ENCODE measurements at places on chromosomes 2 and 18.

DNA sequence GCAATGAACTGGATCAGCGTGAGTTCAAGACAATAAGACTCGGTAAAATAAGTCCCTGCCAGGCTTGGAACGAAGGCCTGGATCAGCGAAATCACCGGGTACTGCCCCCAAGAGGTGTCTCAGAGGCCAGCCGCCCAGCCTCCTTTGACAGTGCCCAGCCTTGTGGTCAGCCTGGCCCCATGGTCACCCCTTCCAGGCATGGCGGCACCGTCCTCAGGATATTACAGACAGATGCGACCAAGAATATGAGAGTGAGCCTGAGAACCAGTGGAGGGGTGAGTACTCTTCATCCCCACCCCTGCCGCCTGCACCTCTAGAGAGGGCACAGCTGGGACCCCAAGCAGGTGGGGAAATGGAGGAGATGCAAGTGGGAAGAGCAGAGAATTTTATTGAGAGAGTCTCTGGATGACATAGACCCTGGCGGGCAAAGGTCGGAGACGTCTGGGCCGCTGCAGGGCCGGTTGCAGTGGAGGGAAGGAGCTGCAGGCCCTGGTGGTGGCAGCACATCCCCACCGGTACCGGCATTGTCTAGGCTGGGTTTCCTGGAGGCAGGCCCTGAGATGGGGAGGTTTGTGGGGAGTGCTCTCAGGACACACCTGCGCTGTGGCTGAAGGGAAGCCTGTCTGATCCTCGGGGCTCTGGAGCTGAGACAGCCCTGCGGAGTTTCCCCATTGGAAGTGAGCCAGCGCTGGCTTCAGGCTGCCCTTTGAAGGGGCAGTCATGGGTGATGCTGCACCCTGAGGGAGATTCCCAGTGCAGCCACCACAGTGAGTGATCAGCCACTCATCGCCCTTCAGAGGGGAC, 190.0 kb downstream of the SEPTIN10 start:
- H3K27ac ChIP-seq = no peak overlapping the region
- peaks cover 4% of the 10 kb centered on the region for H3K4me1 ChIP-seq
- DNase-seq = no peak
- H3K27me3 ChIP-seq = no peaks in the 10 kb centered on the region
- peaks cover 15% of the 10 kb centered on the region for H3K36me3 ChIP-seq

- no peak overlapping the region for H3K4me3 ChIP-seq
- H3K4me1 ChIP-seq = peaks cover 23% of the 10 kb centered on the region
- H3K36me3 ChIP-seq = peaks cover 13% of the 10 kb centered on the region
- DNase-seq = no peak
- H3K27me3 ChIP-seq = no peaks in the 10 kb centered on the region
- H3K27ac ChIP-seq = no peak overlapping the region
Measured at GRCh38 chr18:21051620-21052019, 60.0 kb downstream of the ROCK1 start.

- no peak overlapping the region for H3K27ac ChIP-seq
- H3K4me3 ChIP-seq = no peak overlapping the region
- no peaks in the 10 kb centered on the region for H3K36me3 ChIP-seq
- H3K4me1 ChIP-seq = peaks cover 25% of the 10 kb centered on the region
- H3K27me3 ChIP-seq = no peaks in the 10 kb centered on the region
- DNase-seq = no peak
Measured at GRCh38 chr2:172012677-172013391, 13.1 kb downstream of the METAP1D start.

- no peak overlapping the region for H3K27ac ChIP-seq
- H3K27me3 ChIP-seq = no peaks in the 10 kb centered on the region
- no peak for DNase-seq
Measured at GRCh38 chr2:112685271-112685884, 35.4 kb upstream of the NT5DC4 start.

DNA sequence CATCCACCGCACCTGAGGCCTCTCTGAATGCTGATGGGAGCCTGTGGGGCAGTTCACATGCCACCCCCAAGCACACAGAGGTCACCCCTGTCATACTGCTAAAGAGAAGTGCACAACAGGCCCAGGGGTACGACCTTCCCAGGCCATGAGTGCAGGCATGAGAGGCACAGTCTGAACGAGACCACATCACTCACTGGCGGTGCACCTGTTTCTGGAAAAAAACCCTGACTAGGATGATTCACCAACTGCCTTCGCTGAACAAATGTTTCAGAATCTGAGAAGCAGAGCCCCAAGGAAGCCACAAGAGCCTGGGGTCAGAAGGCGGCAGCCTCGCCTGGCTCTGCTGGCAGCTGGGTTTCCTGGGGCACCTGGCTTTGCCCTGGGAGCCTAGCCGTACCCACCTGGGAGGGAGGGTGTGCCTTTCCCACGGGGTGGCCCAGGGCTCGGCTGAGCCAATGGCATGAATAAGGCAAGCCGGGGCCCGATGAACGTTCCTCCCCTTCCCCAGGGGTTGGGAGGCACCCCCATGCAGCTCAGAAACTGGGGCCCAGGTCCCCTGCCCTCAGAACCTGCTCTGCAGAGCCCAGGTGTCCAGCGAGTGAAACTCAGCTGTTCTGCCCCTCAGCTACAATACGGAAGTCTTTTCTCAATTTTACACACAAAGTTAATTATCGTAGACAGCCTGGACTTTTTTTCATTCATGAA, 73.8 kb downstream of the HDAC4 start:
- H3K4me3 ChIP-seq = no peak overlapping the region
- H3K36me3 ChIP-seq = peaks cover 13% of the 10 kb centered on the region
- H3K27me3 ChIP-seq = no peaks in the 10 kb centered on the region
- H3K4me1 ChIP-seq = peaks cover 8% of the 10 kb centered on the region

DNA sequence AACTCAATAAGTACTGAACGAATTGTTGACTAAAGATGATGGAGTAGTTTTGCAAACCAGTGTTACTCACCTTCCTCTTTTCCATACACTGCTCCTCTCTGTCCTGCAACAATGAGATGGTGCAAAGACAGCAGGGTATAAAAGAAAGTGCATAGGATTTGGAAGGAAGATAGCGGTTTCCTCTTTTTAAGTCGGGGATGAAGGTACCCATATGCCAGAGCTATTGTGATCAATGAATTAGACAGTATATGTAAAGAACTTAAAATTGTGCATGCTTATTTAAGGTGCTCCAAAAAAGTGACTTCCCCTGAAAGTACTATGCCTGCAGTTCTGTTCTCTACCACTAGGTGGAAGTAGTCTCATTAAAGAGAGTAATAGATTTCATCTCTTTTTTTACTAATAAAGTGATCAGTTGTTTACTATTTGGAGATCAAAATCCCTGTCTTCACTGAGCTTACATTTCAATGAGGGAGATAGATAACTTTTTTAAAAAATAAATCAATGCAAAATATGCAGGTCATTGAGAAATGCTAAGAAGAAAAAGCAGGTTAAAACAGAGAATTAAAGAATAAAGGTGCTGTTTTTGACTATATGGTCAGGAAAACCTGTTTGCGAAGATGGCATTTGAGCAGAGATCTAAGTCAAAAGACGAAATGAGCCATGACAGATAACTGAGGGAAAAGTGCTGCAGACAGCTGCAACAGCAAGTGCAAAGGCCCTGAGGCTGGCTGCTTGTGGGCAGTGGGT, 339.7 kb upstream of the SLC14A2 start:
- no peaks in the 10 kb centered on the region for H3K4me1 ChIP-seq
- H3K27me3 ChIP-seq = peaks cover under 1% of the 10 kb centered on the region
- no peak overlapping the region for H3K4me3 ChIP-seq
- peak; percentile 57 for DNase-seq
- no peak overlapping the region for H3K27ac ChIP-seq

DNA sequence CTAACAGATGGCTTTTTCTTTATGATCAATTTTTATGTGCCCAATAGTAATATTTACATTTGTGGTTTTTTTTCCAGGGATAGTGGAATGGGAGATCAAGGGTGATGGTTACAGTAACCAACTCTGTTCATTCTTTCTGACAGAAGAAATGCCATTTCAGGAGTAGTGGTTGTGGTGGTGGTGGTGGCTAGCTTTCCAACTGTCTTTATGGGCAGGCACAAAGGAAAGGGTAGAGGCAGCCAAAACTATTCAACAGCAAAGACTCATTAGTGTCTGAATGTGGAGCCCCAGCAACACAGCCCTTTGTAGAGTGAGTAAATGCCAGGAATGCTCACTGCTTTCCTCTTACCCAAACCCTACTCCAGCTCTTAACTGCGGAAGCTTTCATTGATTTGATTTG, 227.7 kb downstream of the RND3 start:
- H3K27me3 ChIP-seq = no peaks in the 10 kb centered on the region
- no peaks in the 10 kb centered on the region for H3K4me1 ChIP-seq
- no peak for DNase-seq
- no peak overlapping the region for H3K27ac ChIP-seq
- no peaks in the 10 kb centered on the region for H3K36me3 ChIP-seq

GRCh38 chr2:166671801-166672200, 177.8 kb upstream of the SCN7A start:
- H3K36me3 ChIP-seq = no peaks in the 10 kb centered on the region
- H3K4me3 ChIP-seq = no peak overlapping the region
- no peak for DNase-seq
- H3K27me3 ChIP-seq = no peaks in the 10 kb centered on the region
- no peak overlapping the region for H3K27ac ChIP-seq

DNA sequence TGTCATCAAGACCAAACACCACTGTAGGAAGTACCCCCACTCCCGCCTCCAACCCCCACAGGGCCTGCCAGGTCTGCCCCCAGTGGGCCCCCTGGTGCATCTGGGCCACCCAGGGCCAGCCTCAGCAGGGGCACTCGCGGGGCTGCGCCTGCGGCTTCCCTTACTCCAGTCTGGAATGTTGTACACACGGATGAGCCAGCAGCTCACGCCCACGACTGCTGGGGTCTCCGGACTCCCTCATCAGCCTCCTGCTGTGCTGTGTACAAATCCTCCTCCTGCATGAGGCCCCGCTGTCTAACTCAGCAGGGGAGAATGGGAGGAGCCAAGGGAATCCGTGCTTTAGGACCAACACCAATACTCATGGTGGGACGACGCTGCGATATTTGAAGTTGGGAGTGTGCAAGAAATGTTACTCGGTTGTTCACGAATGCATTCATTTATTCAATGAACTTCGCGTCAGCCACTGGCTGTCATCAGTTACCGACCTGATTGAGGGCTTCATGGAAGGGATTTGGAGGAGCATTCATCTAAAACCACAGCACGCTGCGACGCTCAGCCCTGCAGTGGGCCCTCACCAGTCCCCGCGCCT, 654 bp upstream of the ASB1 start:
- H3K27ac ChIP-seq = no peak overlapping the region
- peaks cover 17% of the 10 kb centered on the region for H3K36me3 ChIP-seq
- peaks cover 15% of the 10 kb centered on the region for H3K4me1 ChIP-seq
- no peaks in the 10 kb centered on the region for H3K27me3 ChIP-seq
- no peak for DNase-seq
- H3K4me3 ChIP-seq = peak overlapping the region; percentile 79

- DNase-seq = no peak
- peaks cover 22% of the 10 kb centered on the region for H3K4me1 ChIP-seq
- H3K4me3 ChIP-seq = no peak overlapping the region
- no peak overlapping the region for H3K27ac ChIP-seq
Measured at GRCh38 chr2:28357055-28357454, 35.6 kb upstream of the FOSL2 start.

DNA sequence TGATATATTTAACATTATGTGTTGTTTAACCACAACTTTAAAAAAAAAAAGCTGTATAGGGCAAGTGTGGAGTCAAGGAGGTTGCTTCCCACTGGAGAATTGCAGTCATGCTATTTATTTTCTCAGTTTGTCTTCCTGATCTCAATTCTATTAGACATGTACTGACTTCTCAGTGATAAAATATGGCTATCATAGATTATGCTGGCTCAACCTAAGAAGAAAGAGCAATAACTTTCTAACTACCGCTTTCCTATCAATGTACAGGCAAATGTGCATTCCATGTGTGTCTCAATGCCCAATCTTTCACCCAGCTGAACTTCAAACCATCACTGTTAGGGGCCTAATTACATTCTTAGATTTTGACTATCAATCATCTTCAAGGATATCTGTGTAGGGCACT, 201.4 kb downstream of the CTNNA2 start:
- no peak overlapping the region for H3K4me3 ChIP-seq
- peaks cover 7% of the 10 kb centered on the region for H3K4me1 ChIP-seq
- no peak for DNase-seq
- H3K27me3 ChIP-seq = no peaks in the 10 kb centered on the region
- H3K27ac ChIP-seq = no peak overlapping the region

DNA sequence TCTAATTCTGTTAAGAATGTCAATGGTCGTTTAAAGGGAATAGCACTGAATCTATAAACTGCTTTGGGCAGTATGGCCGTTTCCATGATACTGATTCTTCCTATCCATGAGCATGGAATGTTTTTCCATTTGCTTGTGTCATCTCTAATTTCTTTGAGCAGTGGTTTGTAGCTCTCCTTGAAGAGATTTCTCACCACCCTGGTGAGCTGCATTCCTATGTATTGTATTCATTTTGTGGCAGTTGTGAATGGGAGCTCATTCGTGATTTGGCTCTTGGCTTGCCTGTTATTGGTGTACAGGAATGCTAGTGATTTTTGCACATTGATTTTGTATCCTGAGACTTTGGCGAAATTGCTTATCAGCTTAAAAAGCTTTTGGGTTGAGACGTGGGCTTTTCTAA, 38.3 kb upstream of the WDR75 start:
- peaks cover 10% of the 10 kb centered on the region for H3K4me1 ChIP-seq
- H3K27ac ChIP-seq = no peak overlapping the region
- no peak overlapping the region for H3K4me3 ChIP-seq
- H3K27me3 ChIP-seq = no peaks in the 10 kb centered on the region
- no peaks in the 10 kb centered on the region for H3K36me3 ChIP-seq
- DNase-seq = no peak

DNA sequence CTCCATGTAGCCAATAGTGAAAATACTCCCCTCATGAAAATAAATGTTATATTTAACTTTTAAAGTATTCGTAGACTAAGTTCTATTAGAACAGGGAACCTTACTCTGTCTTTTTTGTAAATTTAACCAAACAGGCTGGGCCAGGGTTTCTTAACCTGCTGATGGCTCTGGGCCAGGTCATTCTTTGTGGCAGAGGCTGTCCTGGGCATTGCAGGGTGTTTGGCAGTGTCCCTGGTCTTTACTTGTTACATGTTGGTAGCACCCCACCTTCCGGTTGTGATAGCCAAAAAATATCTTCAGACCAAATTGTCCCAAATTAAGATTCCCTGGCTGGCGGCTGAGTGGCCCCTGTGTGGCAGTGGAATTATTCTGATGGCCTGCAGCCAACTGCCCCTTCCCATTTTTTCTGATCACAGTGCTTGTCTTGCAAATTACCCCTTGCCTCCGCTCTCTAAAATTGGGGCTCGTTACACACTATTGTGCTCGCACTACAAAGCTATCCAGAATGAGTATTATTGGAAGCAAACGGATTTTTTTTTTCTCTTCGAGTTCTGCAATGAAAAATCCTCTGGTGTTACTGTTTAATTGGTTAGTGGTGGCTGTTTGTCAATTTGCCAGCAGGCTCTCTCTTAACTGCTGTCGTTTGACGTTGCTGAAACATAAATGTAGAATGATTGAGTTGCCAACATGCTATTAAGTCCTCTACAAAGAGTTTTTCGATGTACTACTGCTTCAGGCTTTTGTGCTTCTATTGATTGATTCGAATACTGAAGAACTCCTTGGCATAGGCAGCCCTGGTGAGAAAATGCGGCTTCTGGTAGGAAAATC, 216.9 kb downstream of the SH3RF3 start:
- peaks cover 23% of the 10 kb centered on the region for H3K36me3 ChIP-seq
- no peaks in the 10 kb centered on the region for H3K27me3 ChIP-seq
- H3K4me1 ChIP-seq = peaks cover 29% of the 10 kb centered on the region
- DNase-seq = no peak

GRCh38 chr2:232781765-232782164, 5.4 kb upstream of the KCNJ13 start:
- H3K27ac ChIP-seq = peak overlapping the region; percentile 80
- H3K4me1 ChIP-seq = peaks cover 7% of the 10 kb centered on the region
- peaks cover 57% of the 10 kb centered on the region for H3K36me3 ChIP-seq
- H3K27me3 ChIP-seq = no peaks in the 10 kb centered on the region
- H3K4me3 ChIP-seq = no peak overlapping the region
- peak; percentile 54 for DNase-seq
